ENCODE measurements at places on chromosomes 7 and 10.

DNA sequence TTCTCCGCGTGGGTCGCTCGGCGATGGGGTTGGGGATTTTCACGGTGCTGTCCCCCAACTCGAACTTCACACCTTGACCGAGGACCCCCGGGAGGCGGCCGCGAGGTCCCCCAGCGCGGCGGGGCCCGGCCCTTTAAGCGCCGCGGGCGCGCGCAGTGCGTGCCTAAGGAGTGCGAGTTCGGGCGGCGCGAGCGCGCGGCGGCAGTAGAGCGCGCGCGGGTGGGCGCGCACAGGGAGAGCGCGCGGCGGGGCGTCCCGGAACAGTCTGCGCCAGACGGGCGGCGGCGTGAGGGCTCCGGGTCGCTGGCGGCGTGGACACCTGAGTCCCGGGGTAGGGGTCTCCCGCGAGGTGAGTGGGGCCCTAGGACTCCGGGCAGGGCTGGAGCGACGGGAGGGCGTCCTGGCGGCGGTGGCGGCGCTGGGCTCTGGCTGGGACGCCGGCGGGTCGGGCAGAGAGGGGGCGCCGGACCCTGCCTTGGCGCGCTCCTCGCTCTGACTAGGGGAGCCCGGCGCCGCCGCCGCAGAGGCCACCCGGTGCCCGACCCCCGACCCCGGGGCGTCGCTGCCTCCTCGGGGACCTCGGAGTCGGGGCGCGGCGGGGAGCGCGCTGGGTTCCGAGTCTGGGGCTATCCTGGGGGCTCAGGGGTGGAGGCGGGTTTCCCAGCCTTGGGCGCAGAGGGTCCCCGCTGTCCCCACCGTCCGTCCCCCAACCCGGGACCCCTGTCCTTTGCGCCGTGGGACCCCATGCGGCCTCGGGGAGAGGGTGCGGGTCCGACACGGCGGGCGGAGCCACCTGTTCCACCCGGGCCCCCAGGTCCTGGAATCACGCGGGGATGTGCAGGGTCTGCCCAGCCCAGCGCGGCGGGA, at the start of gene PROSER2:
TSS of gene PROSER2 (plus strand) at position 235 of the 867 bp plus-strand sequence. CDS start 28,722 bp downstream, outside the sequence.
- peak; percentile 53 for DNase-seq

GRCh38 chr10:89120931-89121763, 86.0 kb downstream of the CH25H start:
- DNase-seq = no peak

- no peak for DNase-seq
Observed at GRCh38 chr10:52191049-52191448, 123.0 kb upstream of the DKK1 start.

DNA sequence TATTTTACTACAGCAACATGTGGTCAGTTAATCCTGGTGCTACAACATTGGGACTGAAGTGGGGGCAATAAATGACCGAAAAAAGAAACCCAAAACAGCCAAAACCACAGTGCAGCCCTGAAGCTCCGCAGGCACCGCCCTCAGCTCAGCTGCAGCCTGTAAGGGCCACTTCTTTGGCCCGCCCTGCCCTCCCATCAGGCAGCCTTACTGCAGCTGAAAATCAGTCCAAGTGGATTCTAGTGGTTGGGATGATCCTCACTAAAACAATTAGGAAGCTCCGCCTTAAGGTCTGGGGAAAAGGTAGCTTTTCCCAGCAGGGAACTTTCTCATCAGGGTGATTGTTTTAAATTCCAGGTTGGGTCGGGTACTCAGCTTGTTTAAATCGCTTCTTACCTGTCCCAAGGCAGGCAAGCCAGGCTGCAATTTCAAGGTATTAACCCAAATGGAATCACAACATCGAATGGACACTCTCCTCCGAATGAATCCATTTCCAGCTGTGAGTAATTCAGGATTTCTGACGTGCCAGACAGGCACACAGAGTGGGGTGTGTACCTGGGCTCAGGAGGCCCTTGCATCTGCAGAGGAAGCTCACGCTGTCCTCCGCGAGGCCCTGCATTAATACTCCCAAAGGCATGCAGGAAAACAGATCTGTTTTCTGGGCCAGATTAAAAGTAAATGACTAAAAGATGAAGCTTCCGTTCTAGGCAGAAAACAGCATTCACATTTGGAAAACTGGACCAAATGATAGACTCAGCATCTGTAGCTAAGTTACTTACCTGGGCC, 104.3 kb downstream of the CREB5 start:
- DNase-seq = no peak

DNA sequence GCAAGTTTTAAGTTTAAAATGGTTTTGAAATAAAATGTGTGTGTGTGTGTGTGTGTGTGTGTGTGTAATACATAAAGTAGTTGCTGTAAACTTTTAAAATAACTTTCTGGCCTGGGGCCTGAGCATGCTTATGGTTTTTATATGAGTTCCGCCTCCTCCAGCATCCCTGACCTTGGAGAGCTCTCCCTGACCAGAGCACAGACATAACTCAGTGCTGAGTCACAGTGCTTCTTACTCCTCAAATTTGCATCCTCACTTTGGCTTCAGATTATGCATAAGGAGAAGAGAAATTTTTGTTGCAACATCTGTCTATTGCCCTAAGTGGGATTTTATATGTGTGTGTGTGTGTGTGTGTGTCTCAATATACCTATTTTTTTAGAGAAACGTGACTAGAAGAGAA, 200.8 kb downstream of the ELMO1 start:
- no peak for DNase-seq

Data from stimulated activated CD8-positive, alpha-beta memory T cell treated with anti-CD3 and anti-CD28 coated beads, Interleukin-4, amount 100 ng/mL, for 48 hours (primary cell).